ENCODE measurements at places on chromosomes 5 and 9.

DNA sequence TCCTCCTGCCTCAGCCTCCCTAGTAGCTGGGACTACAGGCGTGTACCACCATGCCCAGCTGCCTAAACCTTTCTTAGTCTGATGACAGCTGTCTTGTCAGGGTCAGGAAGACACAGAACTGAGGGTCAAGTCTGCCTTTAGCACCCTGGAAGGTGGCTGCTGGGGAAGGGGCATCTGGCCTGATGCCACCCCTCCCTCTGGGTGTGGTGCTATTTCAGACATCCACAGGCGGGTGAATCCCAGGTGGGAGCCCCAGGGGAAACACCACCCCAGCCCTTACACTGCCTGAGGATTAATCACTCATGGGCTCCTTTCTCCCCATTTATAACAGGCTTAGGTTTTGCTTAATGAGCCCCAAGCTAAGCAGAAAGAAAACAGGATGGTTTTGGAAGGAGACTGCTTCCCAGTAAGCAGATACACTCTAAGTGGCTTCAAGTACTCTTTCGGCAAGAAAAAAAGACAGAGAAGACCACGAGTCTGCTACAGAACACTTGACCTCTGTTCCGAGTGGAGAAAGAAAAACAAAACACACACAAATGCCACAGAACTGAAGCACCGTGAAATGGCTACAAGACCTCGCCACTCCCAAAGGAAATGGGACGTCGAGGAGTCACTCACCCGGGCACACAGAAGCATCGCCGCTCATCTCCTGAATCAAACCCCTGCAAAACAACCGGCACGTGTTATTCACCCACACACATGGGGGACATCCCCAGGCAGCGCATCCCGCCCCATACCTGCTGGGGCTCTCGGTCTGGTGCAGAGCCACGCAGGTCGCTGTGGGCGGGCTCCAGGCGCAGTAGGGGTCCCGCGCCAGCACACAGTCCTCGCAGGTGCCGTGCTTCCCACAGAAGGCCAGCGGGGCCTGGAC is 62.4 kb downstream of the SECISBP2 start:
- no peak for DNase-seq

- DNase-seq: no peak
These were observed 301.2 kb downstream of the KIAA0825 start for GRCh38 chr5:94316916-94317838.

- no peak for DNase-seq
These were observed 19.6 kb upstream of the HRH2 start for GRCh38 chr5:175638305-175638704.

DNA sequence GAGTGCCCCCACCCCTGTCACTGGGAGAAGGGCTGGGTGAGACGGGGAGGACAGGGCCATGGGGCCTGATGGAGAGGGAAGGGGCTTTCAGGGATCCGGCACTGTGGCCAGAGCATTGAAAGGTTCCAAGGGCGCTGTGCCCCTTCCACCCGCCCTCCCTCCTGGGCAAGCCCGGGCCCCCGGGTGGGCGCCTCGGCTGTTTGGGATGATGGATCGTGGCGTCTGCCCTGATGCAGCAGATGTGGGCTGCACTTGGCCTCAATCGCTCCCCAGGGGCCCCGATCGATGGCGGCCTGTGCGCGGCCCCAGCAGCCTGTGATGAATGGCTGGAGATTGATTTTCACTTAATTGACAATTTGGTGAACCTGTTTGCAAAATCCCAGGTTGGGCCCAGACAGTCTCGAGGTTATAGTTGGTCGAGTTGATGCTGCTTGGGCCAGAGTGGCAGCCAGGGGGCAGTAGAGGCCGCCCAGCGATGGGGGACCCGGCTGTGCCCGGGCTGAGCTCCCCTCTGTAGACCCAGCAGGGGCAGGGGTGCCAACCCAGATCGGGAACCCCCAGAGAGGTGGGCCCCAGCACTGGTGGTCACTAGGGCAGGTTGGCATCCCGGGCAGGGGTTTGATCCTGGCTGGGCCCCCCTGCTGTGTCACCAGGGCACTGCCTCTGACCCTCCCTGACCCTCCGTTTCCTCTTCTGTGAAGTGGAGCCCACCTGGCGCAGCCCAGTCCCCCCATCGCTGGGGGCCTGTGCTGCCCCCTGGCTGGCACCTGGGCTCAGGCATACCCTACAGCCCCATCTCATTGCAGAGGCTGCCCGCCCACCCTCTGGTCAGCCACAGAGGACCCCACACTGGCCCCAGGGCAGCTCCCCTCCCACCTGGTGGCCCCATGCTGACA is 34.7 kb downstream of the LHX3 start:
- DNase-seq: peak; percentile 19

DNA sequence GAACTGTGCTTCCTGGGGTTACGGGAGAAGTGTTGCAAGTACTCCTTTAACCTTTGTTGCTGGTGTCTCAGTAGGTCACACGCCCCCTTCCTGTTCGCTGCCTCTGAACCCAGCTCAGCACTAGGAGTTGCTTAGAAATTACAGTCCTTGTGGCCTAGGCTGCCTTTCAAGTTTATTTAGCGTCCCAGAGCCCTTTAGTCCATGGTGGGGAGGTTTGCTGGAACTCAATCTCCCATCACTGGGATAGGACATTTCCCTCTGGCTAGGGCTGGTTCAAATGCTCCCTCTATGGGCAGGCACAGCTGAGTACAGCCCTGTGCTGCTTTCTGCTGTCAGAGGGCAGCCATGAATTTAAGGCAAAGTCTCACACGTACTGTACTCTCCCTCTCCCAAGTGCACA is 4.7 kb downstream of the IFNA8 start:
- no peak for DNase-seq

DNA sequence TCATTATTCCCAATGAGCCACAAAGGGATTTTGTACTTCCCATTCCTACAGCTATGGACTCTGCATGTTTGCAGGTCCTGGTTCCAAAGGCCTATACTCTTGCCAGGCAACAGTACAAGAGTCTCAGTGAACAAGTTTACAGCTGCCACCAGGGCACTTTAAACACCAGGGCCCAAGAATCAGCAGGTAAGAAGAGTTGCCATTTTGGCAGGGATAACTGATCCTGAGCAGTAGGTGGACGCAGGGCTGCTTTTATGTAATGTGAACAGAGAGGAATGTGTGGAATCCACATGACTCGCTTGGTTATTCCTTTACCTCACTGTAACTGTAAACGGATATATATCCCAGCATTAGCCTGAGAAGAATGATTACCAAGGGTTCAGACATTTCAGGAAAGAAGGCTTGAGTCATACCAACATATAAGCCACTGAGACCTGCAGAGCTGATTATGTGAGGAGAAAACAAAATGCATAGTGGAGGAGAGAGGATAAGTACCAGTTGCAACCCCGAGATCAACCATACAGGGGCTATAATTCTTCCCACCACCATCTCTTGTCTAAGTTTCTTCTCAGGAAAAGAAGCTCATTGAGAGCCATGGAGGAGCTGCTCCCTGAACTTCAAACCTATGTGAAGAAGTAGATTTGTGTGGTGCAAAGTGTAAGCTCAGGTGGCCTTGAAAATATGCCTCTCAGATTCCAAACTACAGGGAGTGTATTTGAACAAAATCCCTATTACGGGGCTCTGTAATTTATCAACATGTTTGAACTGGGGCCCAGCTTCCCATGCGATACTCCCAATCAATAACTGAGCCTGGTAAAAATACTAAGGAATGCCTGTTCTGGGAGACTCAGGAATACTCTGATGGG is 24.6 kb downstream of the RAPGEF6 start:
- peak; percentile 88 for DNase-seq

DNA sequence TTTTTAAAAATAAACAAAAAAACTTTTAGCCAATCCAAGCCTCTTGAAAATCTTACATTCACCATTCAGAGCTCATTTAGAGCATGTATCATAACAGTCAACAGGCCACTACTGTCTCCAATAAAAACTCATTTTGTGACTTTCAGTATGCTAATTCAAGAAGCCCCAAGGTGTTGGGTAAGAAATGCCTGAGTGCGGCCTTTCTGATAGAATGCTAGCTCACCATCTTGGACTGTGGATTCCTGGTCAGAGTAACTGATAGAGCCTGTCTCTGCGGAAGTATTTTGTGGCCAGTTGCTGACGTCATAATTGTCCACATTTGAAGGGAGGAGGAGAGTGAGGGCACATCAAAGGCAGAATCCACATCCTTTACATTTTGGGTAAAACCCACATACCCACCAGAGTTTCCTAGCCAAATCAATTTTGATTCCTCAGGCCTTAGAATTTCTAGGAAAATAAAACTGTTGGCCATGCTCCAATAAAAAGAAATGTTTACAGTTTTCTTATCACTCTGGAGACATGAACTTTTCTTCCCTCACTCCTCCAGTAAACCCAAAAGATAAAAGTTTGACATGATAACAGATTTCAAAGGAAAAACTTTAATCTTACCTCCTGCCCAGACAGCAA is 41.1 kb upstream of the ERCC6L2 start:
- no peak for DNase-seq

GRCh38 chr5:67454957-67455561 is 258.5 kb upstream of the CD180 start:
- no peak for DNase-seq

- no peak for DNase-seq
These were observed 16.7 kb upstream of the NEURL1B start for GRCh38 chr5:172624083-172624995.

DNA sequence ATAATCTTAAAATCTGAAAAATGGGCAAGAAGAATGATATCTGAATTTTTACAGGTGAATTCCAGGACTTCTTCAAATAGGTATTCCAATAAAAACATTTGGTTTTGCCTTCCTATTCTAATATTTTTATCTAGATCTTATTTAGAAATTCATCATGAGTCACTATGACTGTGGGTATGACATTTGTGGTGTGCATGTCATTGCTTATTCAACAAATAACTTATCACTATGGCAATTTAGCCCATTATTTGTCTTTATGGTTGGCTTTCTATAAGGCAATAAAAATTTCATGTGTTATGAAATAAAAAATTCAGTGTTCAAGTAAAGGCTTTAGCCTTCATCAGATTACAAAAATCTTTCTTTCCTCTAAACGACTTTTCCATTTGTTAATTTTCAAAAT is 1139.6 kb upstream of the NUDT12 start:
- DNase-seq: no peak

DNA sequence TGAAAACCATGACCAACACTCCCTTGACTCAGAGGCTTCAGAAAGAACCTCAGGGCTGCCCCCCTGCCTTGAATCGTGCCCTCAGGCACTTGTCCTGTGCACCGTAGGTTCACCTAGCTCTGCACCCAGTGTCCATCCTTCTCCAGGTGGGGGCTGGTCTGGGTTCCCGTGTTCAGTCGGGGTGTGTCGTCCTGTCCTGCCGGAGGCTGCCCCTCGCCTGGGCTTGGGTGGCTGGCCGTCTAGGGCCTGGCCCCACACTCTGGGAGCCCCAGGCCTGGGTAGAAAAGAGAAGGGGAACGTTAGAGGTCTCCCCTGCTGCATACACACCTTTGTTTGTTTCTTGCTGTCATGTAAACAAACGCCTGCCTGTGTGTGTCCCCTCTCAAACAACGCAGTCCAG is 29.3 kb downstream of the CATSPER3 start:
- no peak for DNase-seq

DNA sequence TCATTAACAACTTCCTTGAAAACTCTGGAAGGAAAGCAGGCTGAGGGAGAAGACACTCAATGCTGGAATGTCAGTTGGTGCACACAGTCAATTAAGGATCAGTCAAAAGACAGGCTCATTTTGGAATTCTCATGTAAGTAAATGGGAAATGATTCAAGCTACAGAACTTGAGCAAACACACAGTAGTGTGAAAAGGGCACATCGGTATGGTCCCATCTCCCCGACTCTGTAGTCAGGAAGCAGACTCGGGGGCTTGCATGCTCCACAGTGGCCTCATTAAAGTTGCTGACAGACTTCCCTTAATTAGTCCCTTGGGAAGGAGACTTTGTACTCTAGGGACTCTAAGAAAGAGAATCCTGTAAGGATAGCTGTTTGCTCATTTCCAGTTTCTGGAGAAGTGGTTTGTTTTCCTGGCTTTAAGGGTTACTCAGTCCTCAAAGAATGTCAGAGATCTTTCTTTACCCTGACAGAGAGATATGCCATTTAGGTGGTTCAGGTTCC is 339.2 kb downstream of the ADAMTS6 start:
- peak; percentile 24 for DNase-seq

- no peak for DNase-seq
These were observed 5.2 kb downstream of the SAXO1 start for GRCh38 chr9:19027825-19028224.

- no peak for DNase-seq
These were observed 59.5 kb downstream of the ADGRV1 start for GRCh38 chr5:90618071-90618470.

GRCh38 chr9:123556464-123557435 is 200.8 kb downstream of the CRB2 start:
- no peak for DNase-seq

DNA sequence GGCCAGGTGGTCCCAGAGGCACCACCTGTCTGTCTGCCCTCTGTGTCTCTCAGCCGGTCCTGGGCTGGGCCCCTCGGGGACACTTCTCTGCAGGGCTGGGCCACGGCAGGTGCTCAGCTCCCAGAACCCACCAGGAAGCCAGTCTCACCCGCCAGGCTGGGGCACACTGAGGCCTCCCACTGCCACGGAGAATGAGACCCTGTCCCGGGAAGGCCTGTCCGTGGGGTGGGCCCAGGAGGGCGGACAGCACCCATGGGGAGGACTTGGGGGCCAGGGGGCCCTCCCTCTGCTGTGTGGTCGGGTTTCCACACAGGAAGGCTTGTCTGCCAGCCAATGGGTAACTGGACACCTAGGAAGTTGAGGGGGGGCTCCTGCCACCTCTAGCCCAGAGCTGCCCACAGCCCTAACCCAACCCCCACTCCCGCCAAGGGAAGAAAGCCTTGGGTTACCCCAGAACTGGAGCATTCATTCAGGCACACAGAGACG is 4.1 kb upstream of the TUBB4B start:
- no peak for DNase-seq

Measured in ACHN (cell line).